ENCODE measurements at places on chromosomes 2 and 18.

DNA sequence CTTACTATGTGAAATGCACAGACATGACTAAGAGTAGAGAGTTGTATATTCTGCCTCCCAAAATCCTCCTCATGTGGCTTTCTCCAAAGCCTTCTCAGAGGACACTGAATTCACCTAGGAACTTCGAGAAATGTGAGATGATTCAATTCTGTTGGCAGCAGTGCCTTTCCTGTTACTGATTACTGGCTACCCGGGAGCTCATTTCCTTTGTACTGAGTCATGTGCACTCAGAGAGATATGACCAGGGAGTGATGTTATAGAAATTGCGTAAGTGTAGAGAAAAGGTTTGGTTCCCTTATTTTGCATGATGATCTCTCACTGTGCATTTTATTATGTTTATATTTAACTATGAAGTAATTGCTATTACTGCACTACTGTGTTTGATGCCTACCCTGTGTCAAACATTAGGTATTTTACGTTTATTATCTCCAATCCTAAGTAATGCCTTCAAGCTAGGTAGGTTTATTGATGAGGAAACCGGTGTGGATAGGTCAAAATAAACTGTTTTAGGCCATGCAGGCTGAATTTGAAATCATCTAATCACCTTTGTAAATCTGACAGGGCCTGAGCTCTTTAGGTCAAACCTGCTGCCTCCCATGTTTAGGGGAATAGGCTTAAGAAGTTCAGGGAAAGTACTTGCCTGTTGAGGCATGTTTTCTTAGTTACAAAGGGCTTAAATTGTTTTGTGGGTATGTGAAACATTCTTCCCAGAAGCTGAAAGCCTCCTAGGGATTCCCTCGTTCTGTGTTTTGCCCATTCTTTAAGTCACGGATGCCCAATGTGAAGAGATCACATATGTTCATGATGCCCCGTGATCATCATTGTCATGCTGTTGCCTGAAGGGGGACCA is 86.8 kb downstream of the FMNL2 start:
- peak; percentile 98 for DNase-seq

GRCh38 chr18:77197073-77197472 is 52.6 kb upstream of the GALR1 start:
- DNase-seq, result no peak

DNA sequence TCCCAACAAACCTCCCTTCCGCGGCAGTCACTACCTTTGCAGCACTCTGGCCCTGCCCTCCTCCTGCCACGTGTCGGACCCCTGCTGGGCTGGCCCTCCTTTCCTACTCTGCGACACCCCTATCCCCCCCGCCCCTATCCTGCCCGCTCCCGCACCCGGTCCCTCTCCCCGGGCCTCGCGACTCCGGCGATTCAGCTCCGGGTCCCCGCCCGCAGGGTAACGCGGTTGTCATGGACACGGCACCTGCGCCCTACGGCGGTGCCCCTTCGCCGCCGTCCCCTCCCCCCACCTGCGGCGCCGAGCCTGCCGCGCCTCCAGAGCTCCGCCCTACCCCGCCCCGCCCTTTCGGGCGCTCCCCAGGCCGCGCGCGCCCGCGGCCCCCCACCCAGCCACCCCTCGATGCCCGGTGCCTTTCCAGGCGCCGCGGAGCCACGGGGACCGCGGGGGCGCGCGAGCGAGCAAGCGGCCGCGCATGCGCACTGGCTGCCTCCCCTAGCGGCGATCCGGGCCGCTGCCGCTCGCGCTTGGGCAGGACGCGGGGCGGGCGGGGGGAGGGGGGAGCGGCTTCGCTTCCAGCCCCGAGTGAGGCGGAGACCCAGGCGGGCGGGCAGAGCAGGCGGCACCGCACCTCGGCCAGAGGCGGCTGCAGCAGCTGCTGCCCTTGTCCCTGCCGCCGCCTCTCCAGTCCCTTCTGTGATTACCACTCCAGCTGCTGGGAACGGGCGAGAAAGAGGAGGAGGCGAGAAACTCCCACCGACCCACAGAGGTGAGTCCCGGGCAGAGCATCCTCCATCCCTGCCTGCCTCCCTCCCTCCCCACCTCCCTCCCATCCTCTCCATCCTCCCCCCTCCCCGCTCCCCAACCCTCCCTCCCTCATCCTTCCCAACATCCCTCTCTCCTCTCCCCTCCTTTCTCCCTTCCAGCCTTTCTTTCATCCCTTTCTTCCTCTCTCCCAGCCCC is at the start of gene CTNNA2:
CTNNA2 (plus strand) TSS at position 610 of the 960 bp plus-strand sequence.
- DNase-seq, result peak; percentile 5

GRCh38 chr2:68292108-68292710 is 27.5 kb downstream of the CNRIP1 start:
- DNase-seq, result peak; percentile 63

DNA sequence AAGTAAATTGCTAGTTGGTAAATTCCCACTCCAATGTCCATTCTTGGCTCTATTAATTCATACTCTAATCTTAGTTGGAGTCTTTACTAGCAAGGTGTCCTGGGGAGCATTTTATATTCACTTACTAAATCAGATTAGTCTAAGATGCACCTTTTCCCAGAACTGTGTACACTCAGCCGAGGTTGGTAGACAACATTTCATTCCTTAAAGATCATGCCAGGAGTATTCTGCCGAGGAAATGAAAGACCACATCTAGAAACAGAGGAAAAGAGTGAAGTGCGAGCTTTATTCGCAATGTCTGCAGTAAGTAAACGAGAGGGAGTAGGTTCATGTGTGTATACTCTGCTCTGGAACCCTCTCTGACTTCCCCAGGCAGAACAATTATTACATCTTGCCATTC is 14.6 kb upstream of the KYNU start:
- DNase-seq, result no peak

- DNase-seq, result no peak
Measured at GRCh38 chr2:71606244-71606643, 152.9 kb downstream of the DYSF start.

GRCh38 chr2:39919511-39920306 is 140.7 kb upstream of the THUMPD2 start:
- no peak for DNase-seq

GRCh38 chr2:69717861-69718273 is 24.1 kb upstream of the ANXA4 start:
- peak; percentile 87 for DNase-seq

GRCh38 chr2:214628091-214628490 is 181.4 kb downstream of the BARD1 start:
- DNase-seq, result peak; percentile 61

GRCh38 chr2:158762336-158762735 is 32.8 kb upstream of the DAPL1 start:
- no peak for DNase-seq

DNA sequence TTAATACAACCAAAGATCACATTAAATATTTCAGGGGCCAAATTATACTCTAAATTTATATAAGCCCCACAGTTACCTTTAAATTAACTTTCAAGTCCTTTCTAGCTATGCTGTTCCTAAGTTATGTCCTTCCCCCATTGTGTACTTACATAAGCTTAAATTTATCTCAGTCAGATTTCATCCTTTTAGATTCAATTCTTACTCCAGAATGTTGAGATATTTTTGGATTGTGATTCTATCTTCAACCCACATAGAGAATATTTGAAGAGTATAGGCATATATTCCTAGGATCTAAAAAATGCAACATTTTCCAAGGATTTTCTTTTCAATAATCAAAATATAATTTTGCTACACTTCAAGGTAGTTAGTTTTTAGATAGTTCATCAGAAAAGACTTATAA is 242.8 kb downstream of the KCNE4 start:
- no peak for DNase-seq

DNA sequence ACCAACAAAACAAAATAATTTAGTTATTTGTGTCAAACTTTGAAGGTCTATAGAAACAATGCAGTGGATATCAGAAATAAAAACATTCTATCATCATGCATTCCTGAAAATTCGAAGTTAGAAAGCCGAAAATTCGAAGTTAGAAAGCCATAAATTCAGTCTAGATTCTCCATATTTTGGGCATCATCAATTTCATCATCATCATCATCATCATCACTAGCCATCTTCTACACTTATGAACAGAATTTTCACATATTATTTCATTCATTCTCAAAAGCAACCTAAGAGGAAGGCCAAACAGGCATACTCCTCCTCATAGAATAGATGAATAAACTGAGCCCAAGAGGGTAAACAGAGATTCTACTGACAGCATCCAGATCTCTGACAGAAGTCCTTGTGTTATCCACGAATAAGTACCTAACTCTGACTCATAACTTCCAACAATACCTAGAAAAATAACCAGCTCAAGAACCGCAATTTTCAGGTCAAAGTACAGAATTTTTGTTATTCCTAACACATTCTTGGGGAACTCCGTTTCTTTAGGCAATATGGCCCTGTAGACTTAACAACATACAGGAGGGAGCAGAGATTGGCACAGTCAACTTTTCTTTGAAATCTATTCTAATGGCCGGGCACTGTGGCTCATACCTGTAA is 84.7 kb downstream of the TCF4 start:
- DNase-seq, result peak; percentile 66

DNA sequence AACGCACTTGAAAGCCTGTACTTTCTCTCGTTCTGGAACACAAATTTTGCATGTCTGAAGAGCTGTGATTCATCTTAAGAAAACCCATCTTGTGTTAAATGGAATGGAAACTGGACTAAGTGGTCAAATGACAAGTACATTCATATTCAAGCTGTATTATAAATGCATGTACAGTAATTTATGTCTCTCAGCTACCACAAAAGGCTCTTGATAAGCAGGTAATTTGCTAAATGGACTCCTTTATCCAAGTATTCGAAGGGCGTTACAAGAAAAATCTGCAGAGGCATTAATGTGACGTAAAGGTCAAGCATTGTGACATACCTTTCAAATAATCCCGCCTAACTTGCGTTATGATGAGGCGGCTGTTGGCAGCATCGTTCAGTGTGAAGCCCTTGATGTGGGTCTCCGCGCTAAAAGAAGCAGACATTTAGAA is 66.6 kb downstream of the ABCG8 start:
- peak; percentile 22 for DNase-seq

- DNase-seq, result peak; percentile 13
Measured at GRCh38 chr2:107743274-107743673, 83.4 kb upstream of the RGPD4 start.

DNA sequence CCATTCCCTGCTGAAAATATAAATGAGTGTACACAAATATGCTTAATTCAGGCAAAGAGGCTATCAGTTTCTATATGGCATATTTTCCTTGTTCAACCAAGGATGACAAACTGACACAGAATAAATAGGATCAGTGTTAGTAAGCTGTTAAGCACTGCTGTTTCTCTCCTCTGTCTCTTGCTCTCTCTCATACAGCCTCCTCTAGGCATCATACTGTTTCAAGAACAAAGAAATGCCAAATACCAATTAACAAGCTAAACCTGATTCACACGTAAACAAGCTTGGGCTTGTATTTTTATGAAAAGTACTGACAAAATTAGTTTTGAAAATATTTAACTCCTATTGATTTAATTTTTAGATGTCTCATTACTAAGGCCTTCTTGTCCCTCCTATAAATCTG is 1027.2 kb upstream of the ACVR2A start:
- no peak for DNase-seq

GRCh38 chr2:200466425-200467418 is 43.1 kb downstream of the KCTD18 start:
- DNase-seq, result peak; percentile 91

DNA sequence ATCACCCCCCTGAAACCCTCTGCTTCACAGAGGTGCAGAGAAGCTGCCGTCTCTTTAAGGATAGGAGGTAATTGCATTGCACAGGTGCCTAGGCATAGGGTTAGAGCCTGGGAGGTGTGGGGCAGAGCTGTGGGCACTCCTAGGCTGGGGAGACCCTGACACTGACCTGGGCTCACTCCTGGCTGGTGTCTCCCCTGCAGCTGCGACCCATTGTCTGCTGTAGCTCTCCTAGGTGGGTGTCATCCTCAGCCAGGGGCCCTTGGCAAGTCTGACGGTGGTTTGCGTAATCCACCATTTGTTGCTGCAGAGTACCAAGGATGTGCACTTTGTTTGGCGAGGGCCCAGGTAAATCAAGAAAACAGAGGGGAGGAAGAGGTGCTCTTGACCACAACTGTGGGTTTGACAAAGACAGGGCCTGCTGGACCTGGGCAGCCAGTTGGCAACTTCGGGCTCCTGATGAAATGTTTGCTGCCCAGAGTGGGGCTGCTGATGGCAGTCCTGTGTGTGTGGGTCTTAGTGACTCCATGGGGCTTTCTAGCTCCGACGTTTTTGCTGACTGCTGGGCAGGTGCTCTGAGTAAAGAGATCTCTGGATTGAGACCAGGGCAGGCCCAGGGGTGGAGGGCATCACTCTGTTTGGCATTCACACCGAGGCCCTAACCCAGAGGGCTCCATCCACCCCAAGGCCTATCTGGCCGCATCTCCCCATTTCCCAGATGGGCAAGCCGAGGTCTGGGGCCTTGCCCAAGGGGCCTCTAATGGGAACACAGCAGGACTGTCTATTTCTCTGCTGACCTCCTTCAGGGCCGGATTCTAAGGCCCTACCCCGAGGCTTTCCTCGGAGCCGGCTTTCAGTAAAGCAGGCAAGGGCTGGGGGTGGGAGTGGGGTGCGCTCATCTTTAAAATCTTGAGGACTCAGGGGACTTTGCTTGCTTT is 67.7 kb downstream of the EDAR start:
- DNase-seq, result no peak

GRCh38 chr18:35190948-35191697 is 49.7 kb upstream of the ZNF397 start:
- DNase-seq, result no peak

- no peak for DNase-seq
Measured at GRCh38 chr18:51128533-51128932, 68.9 kb downstream of the MEX3C start.

GRCh38 chr18:49061239-49061990 is 110.7 kb upstream of the SMAD7 start:
- no peak for DNase-seq

- no peak for DNase-seq
Measured at GRCh38 chr18:36766836-36767235, 62.0 kb downstream of the TPGS2 start.

DNA sequence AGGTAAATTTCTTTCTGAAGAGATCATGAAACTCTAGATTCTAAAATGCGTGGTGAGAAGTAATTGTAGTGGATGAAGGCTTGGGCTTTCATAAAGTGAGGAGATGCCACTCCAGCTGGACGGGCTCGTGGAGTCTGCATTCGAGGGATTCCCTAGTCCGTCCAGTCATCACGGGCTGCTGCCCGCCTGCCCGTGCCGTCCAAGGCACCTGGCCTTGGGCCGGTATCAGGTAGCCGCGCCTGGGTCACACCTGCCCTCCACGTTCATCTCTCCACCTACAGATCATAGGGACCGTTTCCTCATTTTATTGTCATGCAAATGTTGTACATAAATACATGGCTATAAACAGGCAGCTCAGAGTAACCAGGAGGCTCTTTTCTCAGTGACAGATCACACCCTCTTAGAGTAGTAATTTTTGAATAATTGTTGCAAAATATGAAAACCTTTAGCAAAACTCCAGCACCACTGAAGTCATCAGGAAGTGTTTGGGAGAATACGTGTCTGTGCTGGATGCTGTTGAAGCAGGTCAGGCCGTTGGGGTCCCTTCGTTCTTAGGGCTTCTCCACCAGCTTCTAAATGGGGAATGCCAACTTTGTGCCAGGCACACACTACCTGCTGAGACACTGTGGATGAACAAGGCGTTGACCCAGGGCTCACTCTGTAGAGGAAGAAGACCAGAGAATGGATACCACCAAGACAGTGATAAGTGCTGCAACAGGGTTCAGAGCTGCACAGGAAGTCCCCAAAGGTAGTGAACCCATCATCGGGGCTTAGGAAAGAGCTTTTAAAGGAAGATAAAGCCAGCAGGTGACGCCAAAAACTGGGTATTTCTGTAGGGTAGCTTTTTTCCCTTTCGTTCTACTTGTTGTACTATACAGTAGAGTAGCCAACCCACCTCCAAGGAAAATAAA is 112.5 kb downstream of the FAM210A start:
- DNase-seq, result no peak
